ENCODE measurements at places on chromosomes 1 and 21.
A peak's percentile ranks its signal among the peaks of the same experiment; 100 is the strongest.

DNA sequence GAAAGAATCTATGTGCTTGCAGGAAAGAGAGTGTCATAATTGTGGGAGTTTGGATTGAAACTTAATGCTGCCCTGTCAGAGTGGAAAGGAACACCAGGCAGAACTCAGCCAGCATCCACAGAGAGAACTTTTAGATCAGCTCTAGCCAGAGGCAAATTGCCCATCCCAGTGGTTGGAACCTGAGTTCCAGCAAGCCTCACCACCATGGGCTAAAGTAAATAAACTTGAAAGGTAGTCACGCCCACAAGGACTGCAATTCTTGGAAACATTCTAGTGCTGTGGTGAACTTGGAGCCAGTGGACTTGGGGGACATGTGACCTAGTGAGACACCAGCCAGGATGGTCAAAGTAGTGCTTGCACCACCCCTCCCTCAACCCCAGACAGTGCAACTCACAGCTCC is 571.6 kb downstream of the LRRIQ3 start:
- no peak for DNase-seq

- DNase-seq, result no peak
Measured at GRCh38 chr1:198166900-198167299, 10.1 kb downstream of the NEK7 start.

GRCh38 chr21:36689324-36689723 is 9.6 kb upstream of the SIM2 start:
- DNase-seq, result no peak

DNA sequence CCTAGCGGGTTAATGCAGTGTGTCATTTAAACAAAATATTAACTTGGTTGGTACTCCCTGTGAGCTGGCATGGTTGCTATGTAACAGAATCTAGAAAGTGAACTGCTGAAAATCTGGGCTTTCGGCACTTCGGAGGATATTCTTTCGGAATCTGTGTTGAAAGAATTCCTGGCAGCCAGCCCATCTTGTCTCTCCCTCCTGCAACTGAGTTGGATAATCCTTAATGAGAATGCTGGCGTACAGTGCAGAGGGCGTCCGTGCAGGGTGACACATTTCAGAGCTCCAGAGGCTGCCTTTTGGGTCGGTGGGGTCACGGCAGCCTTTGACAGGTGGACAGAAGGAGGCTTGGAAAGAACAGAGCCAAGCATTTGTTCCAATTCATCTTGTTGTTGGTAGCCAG is 3.7 kb downstream of the KAZN start:
- no peak for DNase-seq

DNA sequence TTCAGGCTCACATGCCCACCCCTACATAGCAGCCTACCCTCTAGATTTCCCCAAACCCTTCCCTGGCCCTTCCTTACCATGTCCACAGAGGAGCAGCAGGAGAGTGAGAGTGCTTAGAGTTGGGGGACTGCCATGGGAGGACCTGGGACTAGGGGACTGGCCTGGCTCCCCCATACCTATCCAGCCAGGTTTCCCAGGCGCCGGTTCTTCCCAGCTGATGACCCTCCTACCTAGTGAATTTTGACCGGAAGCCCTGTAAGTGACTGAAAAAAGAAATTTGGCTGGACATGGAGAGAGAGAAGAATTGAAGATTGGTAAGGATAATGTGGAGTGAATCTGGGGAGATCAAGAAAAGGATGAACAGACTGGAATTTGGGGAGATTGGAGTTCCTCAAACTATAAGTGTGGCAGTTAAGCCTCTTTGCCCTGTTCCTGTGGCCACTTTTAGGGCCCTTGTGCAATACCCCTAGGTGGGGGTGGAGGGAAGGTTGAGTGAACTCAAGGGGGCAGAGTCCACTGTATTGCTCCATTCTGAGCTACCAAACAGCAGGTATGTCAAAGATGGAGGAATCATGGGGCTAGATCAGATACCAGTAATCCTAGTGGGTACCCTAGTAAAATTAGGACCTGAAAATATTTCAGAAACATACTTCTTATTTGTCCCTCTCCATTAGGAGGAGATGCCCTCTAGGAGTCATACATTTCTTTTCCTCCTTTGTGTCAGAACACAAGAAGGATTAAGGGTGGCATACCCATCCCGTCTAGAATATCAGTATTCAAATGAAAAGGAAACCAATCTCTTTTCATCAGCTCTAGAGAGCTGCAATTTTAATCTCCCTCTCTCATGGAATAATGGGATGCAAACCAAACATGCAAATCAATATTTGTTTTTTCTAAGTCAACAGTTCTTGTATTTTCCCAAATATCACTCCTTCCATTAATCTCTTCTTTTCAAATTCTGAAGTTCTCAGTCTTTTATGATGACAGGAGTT is 1.2 kb downstream of the HJV start:
- DNase-seq, result no peak

DNA sequence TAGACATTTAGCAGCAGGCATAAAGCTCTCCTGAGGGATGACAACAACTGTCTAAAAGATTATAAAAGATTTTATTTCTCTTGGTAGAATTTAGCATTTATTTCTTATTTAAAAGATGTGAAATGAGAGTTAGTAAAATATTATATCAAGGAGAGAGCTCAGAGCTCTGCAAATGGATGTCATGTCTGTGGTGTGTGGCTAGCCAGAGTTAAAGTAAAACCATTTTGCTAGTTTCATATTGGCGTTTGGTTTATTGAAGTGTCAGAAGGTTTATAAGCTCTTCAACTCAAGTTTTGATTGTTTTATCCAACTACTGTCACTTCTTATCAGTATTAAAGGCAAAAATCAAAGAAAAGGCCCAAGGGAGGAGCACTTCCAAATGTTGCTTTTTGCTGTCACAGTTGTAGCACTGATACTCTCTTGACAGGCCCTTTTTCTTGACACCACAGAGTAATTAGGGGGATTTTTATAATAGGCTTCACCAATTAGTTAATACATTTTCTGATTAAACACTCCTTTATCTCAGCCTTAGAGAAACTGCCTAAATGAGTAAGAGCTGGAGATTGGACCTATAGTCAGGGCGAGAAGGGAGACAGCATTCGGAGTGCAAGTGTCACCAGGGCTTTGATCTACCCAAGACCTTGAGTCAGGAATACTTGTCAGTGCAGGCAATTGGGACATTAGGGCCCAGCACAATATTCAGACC is 233.9 kb downstream of the PTBP2 start:
- DNase-seq, result no peak

- DNase-seq, result peak; percentile 78
Measured at GRCh38 chr1:89610457-89611011, 22.4 kb upstream of the LRRC8C start.

DNA sequence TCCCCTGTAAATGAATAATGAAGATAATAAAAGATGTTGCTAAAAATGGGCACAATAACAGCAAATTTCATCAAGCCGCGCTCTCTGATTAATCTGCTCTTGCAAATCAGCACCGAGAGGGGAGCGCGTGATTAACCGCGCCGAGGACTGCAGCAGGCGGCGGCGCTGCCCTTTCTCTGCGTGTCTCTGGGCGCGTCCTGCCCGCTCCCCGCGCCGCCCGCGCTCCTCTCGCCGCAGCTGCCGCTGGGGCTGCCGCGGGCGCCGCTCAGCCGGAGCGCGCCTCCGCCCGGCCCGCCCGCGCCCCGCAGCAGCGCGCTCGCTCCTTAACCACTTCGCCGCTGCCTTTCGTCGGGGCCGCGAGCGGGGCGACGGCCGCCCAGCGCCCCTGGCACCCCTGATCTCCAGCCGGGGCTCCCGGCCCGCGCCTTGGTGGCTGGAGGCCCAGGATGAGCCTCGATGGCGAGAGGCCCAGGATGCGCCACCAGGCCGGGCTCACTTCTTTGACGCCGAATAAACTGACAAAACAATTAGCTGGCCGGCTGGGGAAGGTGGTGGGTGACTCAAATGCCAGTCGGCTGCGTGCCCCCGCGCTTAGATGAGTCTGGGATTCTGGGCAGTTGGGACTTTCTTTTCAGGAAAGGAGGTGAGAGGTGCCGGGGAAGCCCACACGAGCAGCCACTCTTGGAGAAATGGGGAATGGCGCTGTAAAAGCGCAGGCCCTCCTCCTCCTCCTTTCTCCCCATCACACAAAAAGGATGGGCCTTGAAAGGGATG is 221.4 kb upstream of the PKN2 start:
- no peak for DNase-seq

GRCh38 chr1:167126317-167126716 is 32.4 kb downstream of the STYXL2 start:
- DNase-seq, result no peak

- no peak for DNase-seq
Measured at GRCh38 chr1:65393928-65394327, 26.5 kb upstream of the LEPR start.

Data from CD4-positive, alpha-beta T cell treated with Interleukin-6 at 100 ng/mL for 8 hours (primary cell).